Stimulated activated CD4-positive, alpha-beta T cell treated with anti-CD3 and anti-CD28 coated beads, Interleukin-15, amount 100 ng/mL, for 1 hour (primary cell): ENCODE measurements at places on chromosomes 11 and 22.

DNA sequence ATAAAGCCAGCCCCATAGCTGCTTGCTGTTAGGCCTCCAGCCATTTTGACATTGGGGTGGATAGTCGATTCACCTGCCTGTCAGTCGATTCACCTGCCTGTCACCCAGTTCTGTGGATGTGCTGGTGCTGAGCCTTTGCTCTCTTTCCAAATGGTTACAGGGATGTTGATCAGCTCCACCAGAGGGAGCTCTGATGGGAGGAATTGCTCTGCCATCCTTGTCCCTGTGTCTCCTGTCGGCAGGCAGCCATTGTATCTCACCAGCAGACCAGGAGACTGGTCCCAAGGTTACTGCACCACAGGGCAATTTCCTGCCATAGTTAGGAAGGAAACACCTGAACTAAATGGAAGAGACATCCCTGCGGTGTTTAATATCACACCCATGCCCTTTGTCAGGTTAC is 6.1 kb downstream of the MPEG1 start:
- DNase-seq, result no peak

DNA sequence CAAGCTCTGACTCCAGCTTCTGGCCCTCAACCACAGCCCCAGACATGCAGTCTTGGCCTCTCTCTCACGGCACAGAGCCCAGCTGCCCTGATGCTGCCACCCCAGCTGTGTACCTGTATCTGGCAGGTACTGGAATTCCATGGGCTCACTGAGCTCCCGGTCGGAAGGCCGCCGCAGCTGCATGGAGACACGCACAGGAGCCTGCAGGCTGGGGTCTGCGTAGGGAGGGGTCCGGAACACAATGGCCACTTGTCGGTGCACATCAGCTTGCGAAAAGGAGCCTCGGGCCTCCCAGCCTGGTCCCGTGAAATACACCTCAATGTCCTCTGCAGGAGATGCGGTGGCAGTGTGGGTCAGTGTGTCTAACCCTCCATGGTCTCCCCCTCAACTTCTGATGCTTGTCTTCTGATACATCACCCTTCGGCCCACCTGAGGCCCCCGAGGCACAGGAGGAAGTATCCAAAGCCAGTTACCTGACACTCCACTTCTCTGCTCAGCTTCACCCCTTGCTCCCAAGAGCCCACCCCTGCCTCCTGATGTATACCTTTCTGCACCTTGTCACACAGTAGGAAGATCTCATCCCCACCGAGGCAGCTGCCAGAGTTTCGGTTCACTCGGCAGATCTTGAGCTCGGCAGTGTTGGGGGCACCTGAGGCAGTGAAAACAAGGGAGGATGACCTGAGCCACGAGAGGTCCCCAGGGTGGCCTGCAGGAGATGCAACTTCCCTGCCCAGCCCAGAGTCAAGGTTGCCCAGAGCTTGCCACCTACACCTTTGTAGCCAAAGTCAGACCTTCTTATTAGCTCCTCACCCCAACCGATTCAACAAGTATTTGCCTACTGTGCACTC is 4.3 kb downstream of the RELA start:
- DNase-seq, result no peak

DNA sequence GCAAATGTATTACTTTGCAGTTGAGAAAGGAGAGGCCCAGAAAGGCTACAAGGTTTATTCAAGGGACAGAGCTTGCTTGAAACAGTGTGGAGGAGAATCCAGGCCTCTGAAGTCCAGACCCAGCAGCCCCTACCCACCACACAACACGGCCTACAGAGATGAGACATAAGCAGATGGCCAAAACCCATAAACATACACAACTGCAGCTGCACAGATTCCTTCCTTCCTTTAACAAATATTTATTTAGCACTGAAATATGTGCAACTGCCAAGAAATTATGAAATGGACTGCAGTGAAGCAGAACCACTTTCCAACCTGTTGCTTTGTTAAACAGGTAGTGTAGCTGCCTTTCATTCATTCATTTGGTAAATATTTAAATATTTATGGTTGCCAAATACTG is 122.3 kb downstream of the SPATA19 start:
- DNase-seq, result no peak

GRCh38 chr11:121889186-121889585 is 226.8 kb downstream of the BLID start:
- no peak for DNase-seq

- no peak for DNase-seq
Measured at GRCh38 chr11:114343020-114343419, 46.8 kb downstream of the NNMT start.

DNA sequence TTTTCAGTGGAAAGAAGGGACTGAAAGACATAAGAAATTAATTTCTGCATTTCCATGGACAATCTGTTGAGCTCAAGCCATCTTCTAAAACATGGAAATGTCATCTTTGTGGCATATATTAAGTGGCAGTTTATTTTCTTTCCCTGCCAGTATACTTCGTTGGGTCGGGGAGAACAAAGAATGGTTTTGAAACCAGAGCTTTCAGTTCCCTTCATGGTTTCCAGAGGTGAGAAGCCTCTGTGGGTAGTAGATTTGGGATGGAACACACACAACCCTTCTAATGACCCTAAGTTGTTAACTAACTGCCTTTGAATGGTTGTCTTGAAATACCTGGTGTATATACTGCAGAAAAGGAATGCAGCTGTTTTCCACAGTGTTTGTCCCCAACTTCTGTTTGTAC is 17.6 kb upstream of the GAS2L1 start:
- DNase-seq, result no peak

DNA sequence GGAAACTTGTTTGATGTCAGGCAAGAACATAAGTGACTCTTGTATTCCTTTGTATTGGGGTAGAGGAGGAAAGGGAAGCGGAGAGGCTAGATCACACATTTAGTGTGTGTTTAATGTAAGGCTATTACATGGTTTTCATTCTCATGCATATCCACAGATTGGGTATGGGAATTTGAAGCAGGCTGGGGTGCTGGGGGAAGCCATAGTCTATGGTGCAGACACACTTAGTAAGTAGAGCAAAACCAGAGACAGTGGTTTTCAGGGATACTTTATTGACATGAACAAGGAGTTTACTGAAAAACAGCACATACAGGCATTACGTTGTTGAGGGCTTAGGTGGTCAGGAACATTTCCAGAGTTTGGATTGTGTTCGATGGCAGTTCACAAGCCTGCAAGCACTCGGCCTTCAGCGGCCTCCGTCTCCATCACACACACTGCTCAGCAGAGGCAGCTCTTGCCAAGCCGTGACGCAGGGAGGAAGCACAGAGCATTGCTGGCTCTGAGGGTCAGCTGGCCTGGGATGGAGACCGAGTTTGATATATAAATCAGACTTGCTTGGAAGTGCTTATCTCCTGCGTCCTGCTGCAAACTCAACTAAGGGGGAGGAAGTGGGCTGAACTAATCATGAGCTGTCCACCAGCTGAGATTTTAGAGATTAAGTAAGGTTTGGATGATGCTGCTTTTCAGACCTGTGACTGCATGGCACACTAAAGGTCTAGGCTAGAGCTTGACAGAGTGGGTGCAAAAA is 25.3 kb downstream of the SCN3B start:
- no peak for DNase-seq

DNA sequence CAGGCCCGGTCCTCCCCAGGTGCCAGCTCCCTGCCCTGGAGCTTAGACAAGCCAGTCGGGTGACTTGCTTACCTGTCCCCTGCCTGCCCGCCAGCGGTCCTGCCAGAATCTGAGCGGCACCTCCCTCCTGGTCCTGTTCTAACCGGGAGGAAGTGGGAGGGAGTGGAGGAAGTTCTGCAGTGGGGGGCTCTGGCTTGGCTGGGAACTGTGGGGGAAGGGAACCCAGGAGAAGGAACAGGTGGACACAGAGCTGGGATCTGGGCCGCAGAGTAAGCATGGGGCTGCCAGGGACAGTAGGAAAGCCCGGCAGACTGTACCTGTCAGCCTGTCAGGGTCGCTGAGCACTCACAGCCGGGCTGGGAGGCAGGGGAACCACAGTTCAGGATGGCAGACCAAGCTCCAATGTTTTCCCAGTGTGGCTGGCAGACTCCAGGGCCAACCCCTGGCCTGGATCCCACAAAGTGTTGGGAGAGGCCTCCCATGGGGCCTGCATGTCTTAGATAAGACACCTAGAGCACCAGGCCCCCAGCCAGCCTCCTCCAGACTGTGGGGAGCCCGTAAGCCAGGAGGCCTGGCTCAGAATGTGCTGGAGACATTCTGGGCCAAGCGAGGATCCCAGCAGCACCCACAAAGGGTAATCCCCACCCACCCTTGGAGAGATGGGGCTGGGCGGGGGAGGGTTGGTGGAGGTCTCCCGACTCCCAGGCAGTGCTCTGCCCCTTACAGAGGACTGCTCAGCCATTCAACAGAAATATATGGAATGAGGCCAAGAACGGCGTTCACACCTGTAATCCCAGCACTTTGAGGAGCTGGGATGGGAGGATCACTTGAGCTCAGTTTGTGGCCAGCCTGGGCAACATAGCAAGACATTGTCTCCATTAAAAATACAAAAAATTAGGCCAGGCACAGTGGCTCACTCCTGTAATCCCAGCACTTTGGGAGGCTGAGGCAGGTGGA is 2.3 kb downstream of the CYB5R3 start:
- no peak for DNase-seq

DNA sequence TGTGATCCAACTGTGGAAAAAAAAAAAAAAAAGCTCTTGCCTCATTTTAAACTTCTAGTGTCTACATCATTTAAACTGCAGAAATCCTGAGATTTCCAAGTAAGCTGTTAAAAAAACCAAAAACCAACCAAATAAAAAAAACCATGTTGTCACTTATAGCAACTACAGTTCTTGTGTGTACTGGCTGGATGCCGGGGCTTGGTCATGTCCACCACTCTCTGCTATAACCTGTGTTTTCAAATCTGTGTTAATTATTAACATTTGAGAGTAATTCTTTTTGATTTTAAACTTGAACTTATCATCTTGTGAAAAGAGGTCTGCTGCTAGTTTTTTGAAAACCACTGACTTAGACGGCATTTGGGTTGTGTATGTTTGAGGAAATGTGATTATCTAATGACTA is 32.2 kb upstream of the BID start:
- no peak for DNase-seq

DNA sequence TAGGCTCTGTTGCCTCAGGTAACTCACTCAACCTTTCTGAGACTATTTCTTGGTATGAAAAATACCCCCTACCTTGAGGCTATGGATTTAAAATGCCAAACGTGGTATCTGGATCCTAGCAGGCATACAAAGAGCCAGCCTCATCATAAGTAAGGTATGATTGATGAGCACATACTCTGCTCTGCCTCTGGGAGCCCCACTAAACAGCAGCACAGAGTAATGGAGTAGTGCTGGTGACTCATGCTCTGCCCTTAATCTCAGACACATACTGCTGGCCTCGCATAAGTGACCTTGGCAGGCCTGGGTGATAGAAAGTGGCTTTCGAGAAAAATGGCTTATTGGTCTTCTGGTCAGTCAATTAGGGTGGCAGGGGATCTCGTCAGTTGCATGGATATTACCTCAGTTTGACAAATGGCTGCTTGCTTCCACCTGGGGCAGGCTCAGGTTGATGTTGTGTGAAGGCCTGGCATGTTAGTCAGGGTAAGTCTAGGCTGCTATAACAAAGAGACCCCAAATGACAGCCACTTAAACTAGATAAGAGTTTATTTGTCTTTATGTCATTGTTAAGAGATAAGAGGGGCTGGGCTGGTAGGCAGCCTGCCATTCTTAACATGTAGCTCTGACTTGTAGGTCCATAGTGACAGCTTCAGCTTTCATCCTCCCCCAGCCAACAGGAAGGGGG is 15.2 kb upstream of the SLC6A5 start:
- no peak for DNase-seq

GRCh38 chr11:130214861-130215530 is 55.4 kb downstream of the ST14 start:
- DNase-seq, result no peak

DNA sequence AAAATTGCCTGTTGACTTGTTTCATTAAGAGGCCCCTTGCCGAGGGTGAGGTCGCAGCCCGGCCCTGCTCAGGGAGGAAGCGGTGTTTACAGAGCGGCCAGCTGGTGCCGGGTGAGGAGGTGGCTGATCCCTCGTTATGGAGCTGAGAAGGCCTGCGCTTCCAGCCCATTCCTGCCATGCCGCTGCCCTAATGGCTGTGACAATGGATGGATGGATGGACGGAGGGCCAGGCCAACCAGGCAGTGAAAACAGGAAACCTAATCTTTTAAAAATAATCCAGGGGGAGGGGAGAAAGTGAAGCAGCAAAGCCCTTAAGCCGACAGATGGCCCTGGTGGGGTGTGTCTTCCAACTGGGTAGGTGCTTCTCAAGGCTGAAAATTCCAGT is 38.5 kb downstream of the BCR start:
- DNase-seq, result no peak

DNA sequence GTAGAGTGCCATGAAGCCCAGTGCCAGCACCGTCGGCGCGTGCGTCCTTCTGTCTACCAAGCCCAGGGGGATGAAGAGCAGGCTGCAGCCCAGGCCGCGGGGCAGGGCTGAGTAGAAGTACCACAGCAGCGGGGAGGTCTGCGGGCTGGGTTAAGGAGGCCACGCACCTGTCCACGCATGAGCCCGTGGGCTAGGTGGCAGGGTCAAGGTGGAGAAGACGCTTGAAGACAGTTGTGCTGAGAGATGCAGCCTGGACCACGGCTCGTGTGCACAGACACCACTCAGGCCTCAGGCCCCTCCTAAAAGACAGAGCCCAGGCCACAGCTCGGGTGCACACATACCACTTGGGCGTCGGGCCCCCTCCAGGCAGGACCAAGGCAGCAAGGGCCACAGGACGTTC is 10.4 kb downstream of the ALG12 start:
- no peak for DNase-seq

DNA sequence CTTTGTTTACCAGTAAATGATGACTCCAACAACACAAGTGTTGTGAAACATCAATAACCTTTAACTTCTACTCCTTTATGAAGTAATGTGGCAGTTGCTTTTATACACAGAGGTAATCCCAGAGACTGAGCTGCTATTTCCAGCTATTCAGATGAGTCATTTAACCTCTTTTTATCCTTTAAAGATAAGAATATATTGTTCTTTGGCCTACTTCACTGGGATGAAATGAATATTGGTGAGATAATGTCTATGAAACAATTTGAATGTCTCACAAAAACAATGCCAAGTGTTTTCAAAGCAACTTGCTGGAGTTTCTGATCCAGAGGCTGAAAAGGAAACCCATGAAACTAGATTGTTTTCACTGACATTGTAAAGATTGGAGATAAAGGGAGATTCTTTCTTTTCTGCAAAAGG is 564.4 kb upstream of the LUZP2 start:
- DNase-seq, result no peak

GRCh38 chr11:133191931-133192330 is 340.4 kb downstream of the OPCML start:
- DNase-seq, result no peak

DNA sequence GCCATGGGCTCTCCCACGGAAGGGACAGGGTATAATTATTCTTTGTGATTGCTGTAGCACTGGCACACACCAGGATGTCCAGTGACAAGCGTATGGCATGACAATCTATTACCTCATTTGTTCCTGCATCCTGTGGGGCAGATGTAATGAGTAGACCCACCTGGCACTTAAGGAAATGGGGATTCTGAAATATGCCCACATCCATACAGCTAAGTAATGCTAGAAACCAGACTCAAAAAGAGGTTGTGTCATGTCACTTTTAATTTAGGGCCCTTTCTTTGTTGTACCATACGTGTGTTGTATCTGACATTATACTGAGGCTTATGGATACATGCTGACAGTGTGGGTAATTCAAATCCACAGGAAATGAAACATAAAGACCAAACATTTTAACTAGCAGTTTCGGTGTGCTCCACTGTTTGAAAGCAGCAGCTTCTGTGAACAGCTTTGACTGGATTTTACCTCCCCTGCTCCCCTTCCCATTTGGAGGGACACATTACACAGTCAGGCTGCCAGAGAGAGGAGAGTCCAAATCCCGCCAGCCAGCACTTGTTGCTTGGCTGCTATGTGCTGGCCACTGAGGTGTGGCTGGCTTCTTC is 21.2 kb downstream of the GRAMD1B start:
- DNase-seq, result no peak
